ENCODE measurements at places on chromosomes 1 and 21.

- no peak for DNase-seq
These were observed 5.6 kb downstream of the JAK1 start for GRCh38 chr1:64960731-64961130.

- DNase-seq, result no peak
These were observed 45.3 kb upstream of the MAN1A2 start for GRCh38 chr1:117321680-117322609.

DNA sequence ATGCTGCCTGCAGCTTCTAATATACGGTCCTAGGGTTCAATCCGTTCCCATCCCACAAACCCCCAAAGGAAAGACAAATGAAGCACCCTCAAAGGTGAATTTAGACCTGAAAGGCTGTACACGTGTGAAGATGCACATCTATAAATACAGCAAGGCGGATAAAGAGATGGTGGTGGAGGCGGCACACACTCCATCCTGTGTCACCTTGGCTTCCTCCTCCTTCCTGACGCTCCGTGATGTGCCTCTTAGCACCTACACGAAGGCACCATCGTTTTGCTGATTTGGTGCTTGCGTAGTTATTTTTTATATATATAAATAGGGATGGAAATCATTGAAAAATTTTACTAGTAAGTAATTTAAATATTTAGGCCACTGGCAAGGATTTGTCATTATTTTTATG, 359.4 kb downstream of the NPHP4 start:
- no peak for DNase-seq

GRCh38 chr1:231885209-231885854, 258.7 kb downstream of the DISC1 start:
- DNase-seq, result no peak

- DNase-seq, result no peak
These were observed 80.4 kb upstream of the EFHD2 start for GRCh38 chr1:15329104-15329820.

DNA sequence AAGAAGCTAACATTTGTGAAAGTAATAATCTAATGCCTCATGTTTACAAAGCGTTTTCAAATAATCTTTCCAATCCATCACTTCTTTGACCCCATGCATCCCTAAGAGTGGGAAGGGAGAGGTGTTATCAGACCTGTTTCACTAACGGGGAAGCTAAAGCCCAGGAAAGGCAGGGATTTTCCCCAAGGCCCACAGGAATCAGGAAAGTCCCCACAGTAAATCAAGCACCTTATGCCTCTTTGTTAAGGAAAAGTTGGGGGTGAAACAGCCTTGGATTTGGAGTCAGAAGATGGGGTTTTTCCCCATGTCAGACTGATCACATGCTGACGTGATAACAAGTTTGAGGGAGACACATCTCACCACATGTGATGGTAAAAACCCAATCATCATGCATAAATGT, 20.0 kb upstream of the ANGPTL7 start:
- no peak for DNase-seq

DNA sequence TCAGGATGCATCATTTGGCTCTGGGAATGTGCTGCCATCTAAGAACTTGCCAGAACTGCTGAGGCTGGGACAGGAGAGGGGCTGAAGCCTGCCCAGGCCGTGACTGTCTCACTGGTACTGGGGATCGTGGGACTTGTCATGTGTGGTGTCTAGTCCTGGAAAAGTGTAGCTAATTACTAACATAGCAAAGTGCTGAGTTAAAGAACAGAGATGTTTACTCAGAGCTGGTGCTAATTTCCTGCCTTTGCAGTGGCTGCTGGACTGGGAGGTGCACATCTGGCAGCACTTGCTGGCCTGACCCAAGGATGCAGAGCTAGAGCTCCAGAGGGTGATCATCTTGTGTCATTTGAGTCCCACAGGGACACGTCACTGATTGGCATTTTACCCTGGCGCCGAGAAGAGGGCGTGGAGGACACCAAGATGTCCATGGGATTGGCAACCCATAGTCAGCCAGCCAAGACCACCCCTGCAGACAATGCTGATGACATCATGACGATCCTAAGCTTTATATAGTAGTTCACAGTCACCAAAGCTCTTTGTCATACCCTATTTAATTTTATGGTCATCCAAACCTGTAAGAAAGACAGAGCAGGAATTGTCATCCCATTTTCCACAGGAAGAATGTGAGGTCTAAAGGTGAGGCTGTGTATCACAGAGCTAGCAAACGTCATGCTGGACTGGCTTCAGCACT, 110.1 kb upstream of the SLC44A3 start:
- DNase-seq, result no peak

DNA sequence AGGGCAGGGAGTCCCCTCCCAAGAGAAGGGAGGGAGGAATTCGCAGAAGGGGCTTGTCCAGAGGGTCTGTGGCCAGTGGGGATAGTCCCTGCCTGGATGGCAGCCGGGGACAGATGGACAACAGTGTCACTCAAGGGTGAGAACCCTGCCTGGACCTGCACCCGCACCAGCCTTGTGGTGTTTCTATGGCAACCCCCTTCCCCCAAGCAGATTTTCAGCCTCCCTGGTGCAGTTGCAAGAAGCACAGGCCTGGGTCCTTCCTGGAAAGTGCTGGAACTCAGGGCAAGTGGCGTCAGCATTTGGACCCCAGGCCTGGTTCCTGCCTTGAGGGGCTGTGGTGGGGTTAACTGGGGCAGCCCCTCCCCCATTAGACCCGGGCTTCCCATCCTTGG, 83.8 kb upstream of the ACTL8 start:
- DNase-seq, result no peak

DNA sequence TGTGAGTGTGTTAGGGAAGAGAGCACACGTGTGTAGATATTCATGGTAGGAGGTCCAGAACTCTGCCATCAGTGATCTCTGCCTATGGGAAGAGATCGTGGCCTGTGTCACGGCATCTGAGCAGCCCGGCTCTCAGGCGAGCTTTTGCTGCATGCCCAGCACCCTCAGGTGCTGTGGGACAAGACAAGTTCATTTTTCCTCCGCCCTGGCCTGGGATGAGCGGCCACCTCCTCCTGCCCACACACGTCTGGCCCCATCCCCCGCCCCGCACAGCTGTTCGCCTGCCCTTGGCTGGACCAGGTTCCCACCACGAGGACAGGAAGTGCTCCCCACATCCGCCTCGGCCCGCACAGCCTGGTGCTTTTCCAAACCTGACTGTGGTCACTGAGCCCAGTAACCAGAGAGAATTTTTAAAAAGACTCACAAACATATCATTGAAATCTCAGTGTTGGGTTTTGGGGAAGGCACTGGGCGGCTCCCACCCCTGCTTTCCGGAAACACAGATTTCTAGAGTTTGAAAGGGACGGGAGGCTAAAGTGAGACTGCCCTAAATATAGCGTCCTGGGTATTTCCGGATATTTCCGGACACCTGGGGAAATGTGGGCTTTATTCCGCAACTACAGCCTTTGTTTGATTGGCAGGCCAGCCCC, 18.0 kb downstream of the BMP8A start:
- no peak for DNase-seq

- no peak for DNase-seq
These were observed 29.9 kb downstream of the FUBP1 start for GRCh38 chr1:77948841-77949424.

- DNase-seq, result no peak
These were observed 131.8 kb upstream of the NGF start for GRCh38 chr1:115469703-115470476.

- DNase-seq, result no peak
These were observed 102.8 kb downstream of the RIPK4 start for GRCh38 chr21:41663805-41664788.

- no peak for DNase-seq
These were observed 114.5 kb downstream of the KIAA0319L start for GRCh38 chr1:35442734-35443133.

DNA sequence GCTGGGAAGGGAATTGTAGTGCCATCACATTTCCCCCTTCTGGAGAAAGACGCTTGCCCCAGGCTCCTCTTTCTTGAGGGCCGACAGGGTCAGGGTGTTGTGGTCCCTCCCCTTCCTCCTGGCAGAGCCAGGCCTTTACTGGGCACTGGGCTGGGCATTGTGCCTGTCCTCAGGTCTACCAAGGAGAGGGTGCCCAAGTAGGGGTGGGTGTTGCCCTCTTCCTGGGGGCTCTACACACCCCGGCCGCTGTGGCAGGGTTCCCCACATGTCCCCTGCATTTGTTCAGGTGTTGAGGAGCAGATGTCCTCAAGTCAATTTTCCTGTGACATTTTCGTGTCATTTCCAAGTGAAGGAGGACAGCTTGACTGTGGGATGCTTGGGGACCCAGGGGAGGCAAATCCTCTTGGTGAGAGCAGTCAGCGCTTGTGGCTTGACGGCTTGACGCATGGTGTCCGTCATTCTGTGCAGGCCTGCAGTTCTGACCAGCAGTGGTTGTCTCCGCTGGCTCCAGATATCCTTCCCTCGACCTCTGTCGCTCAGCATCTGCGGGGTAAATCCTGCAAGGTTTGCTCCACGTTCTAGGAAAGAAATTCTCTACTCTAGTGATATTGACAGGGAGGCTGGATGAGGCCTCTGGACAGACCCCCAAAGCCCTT, 181.9 kb upstream of the VAMP3 start:
- no peak for DNase-seq

DNA sequence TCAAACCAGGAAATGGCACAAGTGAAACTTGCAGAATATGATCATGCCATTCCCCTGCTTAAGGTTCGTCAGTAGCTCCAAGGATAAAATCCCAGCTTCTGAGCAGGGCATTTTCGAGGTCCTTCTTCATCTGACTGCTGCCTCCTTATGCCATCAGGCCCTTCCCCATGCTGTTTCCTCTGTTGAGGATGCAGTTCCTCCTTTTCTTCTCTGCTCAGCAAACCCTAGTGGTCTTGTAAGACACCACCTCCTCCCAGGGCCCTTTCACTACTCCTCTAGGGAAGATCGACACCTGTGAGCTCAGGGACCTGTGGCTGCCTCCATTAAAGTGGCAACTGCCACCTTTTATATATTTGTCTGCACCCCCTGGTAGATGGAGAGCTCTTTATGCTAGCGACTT, 62.1 kb upstream of the JUN start:
- DNase-seq, result no peak

DNA sequence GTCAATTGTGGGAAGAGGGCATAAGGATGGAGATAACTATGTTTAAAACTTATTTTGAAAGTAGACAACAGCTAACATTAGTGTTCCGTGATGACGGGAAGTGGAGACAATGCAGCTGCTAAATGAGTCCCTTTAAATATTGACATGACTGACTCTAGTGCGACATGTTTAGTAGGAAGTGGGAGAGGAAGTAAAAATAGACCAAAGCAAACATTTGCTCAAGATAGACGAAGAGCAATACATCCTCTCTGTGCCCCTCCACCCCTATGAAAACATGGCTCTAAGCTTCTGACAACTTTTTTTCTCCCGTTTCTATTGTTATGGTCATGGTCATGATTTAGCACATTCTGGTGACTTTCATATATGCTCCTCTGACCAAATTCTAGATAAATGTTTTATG, 60.0 kb upstream of the HMCN1 start:
- no peak for DNase-seq

DNA sequence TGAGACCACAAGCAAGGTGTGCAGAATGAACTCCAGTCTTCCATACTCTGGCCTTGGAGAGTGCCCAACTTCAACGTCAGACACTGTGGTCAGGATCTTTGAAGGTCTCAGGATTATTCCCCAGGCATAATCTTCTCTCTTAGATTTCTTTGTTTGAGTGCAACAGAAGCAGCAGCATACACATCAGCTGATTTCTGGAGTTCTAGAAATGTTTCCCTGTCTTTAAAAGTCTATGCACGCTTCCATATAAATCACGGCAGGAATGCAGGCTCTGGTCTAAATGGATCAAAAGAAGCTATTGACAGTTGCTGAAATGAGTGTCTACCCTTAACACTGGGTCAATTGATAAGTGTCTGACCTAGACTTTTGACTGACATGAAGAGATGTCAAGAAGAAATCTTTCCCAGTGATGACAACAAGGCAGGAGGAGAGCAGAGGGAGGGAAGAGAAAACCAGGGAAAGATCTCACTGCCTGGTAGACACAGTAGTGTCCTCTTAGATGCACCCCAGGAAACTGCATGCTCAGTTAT, 279.7 kb downstream of the SPATA17 start:
- DNase-seq, result no peak

DNA sequence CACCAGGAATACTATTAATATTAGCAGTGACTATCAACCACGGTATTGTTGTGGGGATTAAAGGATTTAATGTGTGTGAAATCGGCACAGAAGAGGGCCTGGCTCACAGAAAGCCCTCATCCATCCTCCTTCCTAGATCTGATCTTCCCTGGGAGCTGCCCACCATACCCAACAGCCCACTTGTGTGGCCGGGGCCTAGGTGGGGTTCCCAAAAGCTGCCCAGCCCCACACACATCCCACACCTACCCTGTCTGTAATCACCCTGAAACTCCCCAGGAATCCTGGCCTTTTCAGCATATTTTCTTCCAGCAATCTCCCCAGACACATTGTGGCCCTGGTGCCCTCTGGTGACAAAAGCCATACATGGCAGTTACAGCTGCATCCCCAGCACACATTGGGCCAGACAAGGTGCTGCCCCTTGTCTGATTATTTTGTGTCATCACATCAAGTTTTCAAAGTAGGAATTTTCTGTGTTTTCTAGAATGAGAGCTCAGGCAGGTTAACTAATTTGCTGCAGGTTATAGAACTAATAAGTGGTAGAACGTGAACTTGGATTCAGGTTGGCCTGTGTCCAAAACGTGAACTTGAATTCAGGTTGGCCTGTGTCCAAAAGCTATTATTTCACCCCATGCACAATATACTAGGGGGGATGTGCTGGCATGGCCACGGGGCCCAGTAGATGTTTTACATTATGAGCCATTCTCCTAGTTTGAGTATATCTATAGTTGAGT, 5.3 kb upstream of the SLC6A9 start:
- DNase-seq, result no peak

DNA sequence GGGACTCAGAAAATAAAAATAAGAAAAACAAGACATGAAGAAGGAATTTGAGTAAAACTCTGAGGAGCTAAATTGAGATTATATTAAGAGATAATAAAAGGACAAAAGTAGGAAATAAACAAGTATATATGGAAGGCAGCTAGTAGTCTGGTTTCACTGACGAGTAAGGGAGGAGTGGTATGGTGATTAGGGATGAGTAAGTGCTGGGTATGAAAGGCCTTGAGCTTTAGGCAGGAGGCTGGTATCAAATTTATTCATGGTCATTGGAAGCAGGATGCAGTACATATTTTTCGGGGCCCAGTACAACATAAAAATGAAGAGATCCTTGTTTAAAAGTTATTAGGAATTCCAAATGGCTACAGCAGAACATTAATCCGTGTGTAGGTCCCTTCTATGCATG, 789.7 kb upstream of the PRMT6 start:
- no peak for DNase-seq

GRCh38 chr21:42513985-42514882, 582 bp downstream of the SLC37A1 start:
- DNase-seq, result no peak

DNA sequence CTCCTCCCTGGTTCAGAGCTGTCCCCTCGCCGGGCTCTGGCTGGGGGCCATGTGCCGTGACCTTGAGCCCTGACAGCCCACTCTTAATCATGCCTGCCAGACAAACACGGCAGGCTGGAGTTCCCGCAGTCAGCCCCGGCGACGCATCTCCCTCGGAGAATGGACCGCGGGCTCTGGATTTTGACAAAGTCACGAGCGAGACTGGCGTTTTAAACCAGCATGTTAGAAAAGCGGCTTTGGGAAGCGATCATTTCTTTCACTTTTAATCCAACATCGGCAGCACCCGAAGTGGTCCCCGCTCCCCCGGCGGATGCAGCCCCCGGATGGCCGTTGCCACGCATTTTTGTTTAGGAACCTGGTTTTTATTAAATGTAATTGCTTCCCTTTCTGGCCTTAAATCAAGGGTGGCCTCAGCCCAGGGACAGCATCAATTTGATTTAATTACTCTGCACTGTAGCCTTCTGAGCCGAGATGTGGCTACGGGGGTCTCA, 70.9 kb downstream of the PRDM16 start:
- no peak for DNase-seq

GRCh38 chr1:156922986-156923669, 2.7 kb downstream of the LRRC71 start:
- DNase-seq, result no peak

Data from GOT3 (cell line).